ENCODE measurements at places on chromosomes 16 and 17.

- no peak for DNase-seq
Measured at GRCh38 chr17:69909389-69909788, 165.6 kb upstream of the KCNJ16 start.

- peak; percentile 42 for DNase-seq
Measured at GRCh38 chr17:49959183-49959935, 9.6 kb upstream of the DLX4 start.

GRCh38 chr16:74501484-74502478 is 80.5 kb upstream of the CLEC18B start:
- no peak for DNase-seq

DNA sequence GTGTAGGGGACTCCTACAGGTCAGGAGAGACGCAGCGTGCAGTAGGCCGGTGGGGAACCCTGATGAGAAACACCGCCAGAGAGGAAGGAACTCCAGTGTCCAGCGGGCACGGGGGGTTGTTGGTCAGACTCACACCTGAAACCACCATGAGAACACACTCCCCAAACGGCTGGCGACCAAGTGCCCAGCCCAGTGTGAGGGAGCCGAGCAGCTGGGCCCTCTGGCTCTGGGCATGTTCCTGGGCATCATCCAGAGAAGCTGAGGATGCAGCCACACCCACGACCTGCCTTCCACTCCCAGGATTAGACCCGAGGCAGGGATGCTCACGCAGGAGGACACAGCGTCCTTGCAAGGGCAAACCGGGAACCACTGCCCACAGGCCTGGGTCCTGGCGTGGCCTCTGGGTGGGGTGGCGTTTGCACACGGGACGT is 108.3 kb upstream of the ZNF750 start:
- DNase-seq, result no peak

- no peak for DNase-seq
Measured at GRCh38 chr16:50833929-50834328, 92.0 kb downstream of the CYLD start.

DNA sequence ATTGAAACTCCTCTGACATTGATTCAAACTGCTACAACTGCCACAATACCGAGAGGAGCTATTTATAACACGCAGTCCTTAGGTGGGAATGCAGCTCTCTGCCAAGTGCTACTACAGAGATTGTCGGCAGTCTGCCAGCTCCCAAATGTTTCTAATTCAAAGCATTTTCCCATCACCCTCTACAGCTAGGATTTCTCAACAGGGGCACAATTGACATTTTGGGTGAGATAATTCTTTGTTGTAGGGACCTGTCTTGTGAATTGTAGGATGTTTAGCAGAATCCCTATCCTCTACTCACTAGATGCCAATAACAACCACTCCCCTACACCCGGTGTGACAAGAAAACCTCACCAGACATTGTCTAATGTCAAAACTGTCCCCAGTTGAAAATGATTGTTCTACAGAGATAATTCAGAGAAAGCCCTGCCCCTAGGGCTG is 7.8 kb upstream of the N4BP1 start:
- no peak for DNase-seq

GRCh38 chr16:51150165-51150887 is 744 bp downstream of the SALL1 start:
- DNase-seq, result no peak

- DNase-seq, result no peak
Measured at GRCh38 chr17:50103252-50103651, 8.1 kb downstream of the PDK2 start.

DNA sequence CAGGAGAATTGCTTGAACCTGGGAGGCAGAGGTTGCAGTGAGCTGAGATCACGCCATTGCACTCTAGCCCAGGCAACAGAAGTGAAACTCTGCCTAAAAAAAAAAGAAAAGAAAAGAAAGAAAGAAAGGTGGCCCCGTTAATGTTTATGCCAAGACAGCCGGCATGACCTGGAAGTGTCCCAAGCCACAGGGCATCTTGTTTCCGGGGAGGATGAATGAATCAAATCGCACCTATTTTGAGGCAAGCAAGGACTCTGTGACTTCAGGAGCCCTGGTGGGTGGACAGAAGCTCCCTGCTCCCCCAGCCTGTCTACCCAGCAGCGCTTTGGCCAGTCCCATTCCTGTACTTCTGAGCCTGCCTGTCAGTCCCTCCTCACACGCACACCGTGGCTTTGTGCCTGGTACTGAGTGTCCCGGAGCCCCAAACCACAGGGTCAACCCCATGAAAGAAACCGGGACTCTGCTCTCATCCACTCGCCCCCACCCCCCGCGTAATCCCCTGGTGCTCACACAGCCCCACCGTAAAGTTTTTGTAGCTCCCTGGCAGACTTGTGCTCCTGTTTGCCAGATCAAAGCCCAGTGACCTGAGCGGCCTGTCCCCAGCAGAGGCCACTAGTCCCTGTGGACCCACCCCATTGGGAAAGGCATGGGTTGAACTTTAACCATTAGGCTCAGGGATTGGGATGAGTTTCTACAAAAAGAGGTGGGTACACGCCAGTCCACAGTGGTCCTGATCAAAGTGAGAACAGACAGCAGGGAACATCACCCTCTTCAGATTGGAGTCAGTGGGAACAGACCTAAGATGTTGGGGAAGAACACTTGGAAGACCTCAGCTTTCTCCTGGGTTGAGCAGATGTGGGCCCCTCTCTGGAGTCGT is 19.3 kb downstream of the CD2BP2 start:
- DNase-seq, result peak; percentile 50

- no peak for DNase-seq
Measured at GRCh38 chr16:29316761-29317183, 89.7 kb downstream of the NPIPB11 start.

- DNase-seq, result no peak
Measured at GRCh38 chr16:84686707-84687298, 13.0 kb upstream of the USP10 start.

DNA sequence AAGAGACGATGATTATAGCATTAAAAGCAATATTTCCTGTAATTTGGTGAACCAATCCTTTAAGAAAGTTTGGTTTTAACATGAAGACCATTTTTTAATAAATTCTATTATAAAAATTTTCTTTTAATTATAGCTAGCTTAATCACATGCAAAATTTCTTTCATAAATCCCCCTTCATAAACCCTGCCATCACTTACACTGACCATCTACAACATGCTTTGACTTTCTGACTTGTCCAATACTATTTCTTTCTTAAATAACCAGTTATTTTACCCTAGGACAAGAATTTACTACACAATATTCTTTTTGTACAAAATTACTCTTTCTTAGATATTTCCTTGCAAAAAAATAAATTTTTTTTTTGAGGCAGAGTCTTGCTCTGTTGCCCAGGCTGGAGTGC is 1334.8 kb downstream of the CDH11 start:
- no peak for DNase-seq

- no peak for DNase-seq
Measured at GRCh38 chr16:1466968-1467521, 7.8 kb downstream of the CLCN7 start.

DNA sequence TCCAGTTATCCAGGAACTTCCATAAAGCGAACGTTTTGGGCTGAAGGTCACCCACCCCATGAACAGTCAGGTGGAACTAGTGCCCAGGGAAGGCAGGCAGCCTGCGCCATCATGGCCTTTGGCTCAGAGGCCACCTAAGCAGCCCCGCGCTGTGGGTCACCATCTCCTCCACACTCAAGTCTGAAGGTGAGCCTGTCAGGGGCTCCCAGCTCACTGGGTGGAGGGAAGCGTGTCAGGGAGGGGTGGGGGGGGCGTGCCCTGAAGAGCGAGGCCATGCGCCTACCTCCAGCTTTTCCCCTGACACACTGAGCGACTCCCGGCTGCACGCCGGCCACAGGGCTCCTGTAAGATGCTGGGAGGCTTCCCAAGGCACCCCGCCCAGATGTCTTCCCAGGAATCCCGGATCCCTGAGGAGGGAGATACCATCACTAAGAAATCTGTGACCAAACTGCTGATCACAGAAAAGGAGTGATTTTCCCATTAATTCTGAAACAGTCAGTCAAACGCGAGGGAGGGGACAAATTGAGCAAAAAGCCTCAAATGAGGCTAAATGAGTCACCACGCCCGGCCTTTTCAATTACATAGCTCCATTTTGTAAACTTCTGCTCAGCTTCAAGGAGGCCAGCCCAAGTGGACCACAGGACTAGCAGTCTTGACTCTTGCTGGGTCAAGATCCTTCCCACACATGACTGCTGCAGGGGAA is 26.5 kb upstream of the SLC25A19 start:
- no peak for DNase-seq

DNA sequence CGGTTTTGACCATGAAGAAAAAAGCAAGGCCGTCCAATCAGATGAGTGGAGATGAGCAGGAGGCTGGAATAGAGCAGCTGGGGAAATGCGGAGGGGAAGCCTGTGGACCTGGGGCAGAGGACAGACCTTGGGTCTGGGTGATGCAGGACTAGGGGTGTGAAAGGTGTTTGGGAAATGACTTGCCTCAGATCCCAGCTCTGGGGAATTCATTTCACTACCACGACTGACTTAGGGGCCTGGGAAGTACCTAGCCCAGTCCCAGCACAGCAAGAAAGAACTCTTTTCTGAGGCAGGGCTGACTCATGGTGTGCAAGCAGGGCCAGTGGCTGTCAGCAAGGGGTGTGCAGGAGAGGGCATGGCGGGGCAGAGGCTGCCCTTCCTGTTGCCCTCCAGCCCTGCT is 14.8 kb downstream of the DNAI2 start:
- no peak for DNase-seq

- no peak for DNase-seq
Measured at GRCh38 chr17:40557531-40558299, 7.6 kb downstream of the CCR7 start.

GRCh38 chr17:78818932-78819331 is 21.7 kb downstream of the USP36 start:
- no peak for DNase-seq

GRCh38 chr16:85041219-85042166 is 13.9 kb downstream of the KIAA0513 start:
- no peak for DNase-seq

GRCh38 chr16:14511800-14512135 is 118.3 kb downstream of the PARN start:
- DNase-seq, result no peak

GRCh38 chr17:78118801-78119241 is 9.7 kb downstream of the TMC6 start:
- DNase-seq, result no peak

DNA sequence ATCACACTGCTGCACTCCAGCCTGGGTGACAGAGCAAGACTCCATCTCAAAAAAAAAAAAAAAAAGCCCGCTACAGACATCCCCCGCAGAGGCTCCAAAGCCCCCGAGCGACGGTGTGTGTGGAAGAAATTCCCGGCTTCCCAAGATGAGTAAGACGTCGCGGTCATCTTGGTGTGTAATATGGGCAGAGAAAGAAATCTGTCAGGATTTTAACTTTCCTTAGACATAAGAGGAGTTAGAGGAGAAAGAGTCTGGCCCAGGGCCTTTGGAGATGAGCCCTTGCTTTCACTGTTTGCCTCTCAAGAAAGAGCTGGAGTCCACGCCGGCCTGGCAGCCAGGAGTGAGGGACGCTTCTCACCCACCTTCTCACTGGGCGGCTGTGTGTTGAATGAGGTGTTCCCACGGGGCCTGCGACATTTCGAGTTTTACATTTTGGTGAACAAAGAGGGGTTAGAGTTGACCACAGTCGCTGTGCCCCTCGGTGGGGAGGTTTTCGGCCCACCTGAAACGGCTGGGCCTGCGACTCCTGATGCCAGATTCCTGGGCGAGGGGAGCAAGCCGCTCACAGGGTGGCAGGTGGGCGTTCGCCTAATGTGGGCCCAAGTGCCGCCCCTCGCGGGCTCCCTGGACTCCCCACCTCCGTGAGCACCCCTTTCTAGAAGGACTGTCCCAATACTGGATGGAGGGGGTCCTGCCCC is 17.9 kb downstream of the C1QTNF1 start:
- no peak for DNase-seq

DNA sequence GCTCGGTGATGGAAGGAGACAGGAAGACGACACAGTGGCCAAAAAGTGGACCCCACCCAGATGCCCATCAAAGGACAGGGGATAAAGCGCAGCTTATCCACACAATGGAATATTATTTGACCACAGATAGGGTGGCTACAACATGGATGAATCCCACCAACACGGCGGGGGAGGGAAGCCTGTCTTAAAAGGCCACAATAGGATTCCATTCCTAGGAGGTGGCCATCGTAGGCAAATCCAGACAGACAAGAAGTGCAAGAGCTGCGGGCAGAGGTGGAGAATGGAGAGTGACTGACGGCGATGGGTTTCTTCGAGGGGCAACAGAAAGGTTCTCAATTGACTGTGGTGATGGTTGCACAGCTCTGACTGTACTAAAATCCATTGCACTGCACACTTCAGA is 16.0 kb downstream of the SLC38A8 start:
- DNase-seq, result no peak

DNA sequence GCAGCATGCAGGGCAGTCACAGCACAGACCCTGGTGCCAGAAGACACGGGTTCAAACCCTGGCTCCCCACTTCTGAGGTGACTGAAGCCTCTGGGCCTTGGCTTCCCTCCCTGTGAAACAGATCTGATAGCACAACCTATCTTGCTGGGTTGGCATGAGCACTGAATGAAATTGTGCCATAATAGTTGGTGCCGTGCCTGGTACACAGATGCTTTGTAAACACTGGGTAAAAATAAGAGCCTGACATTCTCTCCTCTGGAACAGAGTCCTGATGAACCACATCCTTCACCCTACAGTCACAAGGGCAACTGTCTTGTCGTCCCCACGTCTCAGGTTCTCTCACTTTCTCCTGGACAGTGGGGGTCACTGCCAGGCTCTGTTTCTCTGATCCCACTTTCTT is 35.7 kb downstream of the NOS2 start:
- DNase-seq, result no peak

DNA sequence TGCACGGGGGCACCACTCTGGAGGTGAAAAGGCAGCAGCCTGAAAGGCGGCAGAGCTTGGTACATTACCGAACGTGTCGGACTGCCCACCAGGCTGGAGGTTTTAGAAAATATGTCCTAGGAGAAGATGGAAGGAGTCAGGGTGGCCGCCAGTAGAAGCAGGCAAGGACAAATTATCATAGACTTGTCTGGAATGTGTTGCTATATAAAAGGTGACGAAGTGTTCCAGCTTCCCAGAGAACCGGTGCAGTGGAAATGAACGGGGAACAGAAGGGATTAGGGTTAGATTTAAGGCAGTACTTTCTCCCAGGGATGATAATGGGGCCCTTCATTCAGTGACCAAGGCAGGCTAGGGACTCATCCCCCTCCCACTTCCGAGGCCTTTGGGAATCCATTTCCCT is 27.4 kb downstream of the PIPOX start:
- DNase-seq, result no peak

DNA sequence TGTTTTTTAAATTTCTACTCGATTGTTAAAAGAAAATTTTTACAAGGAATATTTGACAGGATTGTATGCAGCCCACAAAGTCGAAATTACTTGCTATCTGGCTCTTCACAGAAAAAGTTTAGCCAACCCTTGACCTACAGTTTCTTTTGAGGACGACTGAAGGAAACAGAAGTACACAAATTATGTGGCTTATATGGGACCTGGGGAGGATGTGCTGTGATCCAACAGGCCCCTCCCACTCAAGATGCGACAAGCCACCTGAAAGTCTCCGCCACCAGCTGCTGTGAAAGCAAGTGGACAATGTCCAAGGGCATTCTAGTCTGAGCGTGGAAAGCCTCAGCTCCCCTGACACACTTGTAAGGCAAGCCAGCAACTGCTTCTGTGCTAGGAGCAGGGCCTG is 42.4 kb upstream of the SLC25A19 start:
- no peak for DNase-seq
